Activated B cell treated with CpG ODN at 0.5 μM for 24 hours (primary cell): ENCODE measurements at places on chromosomes 1 and 21.

DNA sequence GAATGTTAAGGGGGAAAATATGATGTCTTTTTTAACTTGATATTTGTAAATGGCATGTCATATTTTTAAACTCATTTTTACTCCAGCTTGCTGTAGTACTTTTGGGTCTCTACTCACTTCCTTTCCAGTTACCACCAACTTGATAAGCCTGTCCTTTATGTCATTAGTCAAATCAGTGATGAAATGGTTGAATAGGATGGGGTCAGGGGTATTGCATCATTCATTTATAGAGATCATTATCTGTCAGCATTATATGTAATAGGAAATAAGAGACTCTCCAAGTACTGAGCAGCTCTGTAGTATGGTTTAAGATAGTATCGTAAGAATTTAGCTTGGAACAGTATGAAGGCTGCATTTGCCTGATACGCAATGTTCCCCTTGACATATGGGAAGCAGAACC lies 227.3 kb downstream of the BRINP3 start:
- no peak for DNase-seq

DNA sequence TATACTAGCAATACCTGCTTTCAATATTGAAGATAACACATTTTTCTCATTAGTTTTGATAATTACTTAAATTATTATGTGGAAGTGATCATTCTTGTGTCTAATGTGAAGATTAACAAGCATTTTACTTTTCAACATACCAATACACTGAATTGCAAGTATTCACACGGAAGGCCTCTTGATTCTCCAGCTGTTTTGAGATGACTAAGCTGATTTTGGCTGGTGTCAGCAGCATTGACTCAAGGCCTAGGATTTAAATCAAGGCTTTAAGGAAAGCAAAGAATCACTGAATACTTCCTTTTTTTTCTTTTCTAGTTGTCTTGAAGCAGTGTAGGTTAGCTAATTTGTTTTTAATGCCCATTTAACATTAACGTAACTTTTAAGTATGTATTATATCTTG lies 373.7 kb downstream of the SRGAP2C start:
- DNase-seq, result no peak

DNA sequence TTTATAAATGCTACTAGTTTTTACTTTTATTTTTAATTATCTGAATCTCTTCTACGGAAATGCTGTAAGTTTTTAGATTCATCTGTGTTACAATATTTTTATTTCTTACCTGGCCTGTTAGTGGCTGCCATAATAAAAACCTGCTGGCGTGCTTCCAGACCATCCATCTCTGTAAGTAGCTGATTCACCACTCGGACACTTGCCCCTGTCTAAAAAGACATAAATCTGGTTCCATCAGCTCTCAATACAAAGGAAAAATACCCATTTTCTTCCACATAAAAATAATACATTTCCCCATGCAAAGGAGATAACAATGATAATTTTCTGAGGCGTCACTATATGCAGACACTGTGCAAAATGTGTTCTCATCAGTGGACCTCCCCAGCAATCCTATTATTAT lies 62.0 kb downstream of the NVL start:
- DNase-seq, result no peak

DNA sequence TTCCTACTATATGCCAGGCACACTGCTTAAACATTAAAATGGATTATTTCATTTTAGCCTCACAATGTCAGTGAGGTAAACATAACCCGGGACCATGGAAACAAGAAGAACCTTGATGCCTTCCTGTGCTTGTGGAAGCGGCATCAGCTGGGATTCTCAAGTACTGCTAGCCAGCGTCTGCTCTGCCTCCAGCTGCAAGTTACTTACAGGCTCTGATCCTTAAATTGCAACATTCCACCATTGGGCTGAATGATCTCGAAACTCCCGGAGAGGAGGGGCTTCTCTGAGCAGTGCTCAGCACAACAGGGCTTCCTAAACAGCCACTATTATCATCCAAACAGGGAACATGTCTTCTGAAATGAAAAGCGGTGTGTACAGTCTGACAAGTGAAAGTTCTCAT lies 6.7 kb upstream of the MAN1C1 start:
- no peak for DNase-seq

DNA sequence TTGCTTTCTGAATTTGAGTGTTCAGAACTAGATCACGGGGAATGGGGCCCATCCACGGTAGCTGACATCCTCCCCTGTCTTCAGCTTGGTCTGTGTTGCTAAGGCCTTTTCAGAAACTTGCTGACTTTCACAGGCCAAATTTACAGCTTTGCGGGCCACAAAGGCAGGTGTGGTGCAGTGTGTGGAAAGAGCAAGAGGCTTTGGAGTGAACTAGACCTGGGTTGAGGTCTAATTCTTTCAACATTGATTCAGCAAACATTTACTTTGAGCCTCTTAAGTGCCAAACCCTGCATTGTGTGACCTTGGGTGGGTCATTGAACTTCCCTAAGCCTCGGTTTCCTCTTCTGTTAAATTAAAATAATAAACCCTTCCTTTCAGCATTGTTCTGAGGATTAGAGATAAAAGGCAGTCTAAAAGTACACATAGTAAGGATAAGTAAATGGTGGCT lies 24.3 kb downstream of the STPG1 start:
- DNase-seq, result no peak

DNA sequence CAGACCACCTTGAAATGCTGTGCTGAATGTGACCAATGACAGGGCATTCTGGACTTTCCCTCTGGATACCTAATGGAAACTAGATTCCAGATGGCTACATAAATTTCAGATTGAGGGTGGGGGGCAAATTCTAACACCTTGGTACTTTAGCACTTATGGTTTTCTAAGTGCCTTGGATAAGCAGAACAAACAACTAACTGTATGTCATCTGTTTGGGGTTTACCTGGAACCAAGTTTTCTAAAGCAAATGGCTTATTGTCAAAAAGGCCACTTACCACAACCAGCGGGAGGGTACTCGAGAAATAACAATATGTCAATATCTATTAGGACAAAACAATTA lies 39.1 kb downstream of the GPR3 start:
- DNase-seq, result no peak
